ENCODE measurements at places on chromosomes 13 and 19. TPM values are rescaled to one million over a fixed set of nuclear protein-coding genes. Genes with fewer than 3 reads are reported as not detected.

- no peaks in the 10 kb centered on the region for H3K36me3 ChIP-seq
- H3K27ac ChIP-seq, result no peak overlapping the region
Observed at GRCh38 chr13:47216176-47216822, 319.4 kb upstream of the HTR2A start.

DNA sequence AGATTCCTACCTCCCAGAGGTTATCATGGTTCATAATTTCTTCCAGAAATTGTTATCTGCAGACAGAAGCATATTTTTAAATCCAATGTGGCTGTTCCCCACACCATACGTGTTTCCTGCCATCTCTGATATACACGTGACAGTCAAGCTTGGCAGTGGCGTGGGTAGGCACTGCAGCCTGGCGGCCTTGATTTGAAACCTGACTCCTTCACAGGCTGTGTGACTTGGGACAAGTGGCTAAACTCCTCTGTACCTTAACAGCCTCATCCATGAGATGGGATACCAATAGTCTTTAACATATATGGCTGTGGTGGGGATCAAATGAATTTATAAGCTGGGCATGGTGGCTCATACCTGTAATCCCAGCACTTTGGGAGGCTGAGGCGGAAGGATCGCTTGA lies 33.2 kb downstream of the DPF1 start:
- H3K4me1 ChIP-seq, result no peaks in the 10 kb centered on the region
- DNase-seq, result no peak
- no peak overlapping the region for H3K4me3 ChIP-seq
- H3K36me3 ChIP-seq, result peaks cover 19% of the 10 kb centered on the region

- H3K36me3 ChIP-seq, result no peaks in the 10 kb centered on the region
- no peaks in the 10 kb centered on the region for H3K4me1 ChIP-seq
- no peak for DNase-seq
- no peak overlapping the region for H3K27ac ChIP-seq
Observed at GRCh38 chr13:93199856-93200255, 26.8 kb upstream of the GPC6 start.

The R3HDM4 gene
- 46.0 TPM for total RNA-seq

- peak overlapping the region; percentile 84 for H3K27ac ChIP-seq
- peaks cover 46% of the 10 kb centered on the region for H3K36me3 ChIP-seq
- H3K4me1 ChIP-seq, result peaks cover 62% of the 10 kb centered on the region
- H3K4me3 ChIP-seq, result no peak overlapping the region
Observed at GRCh38 chr19:47094557-47095475, 18.8 kb downstream of the ZC3H4 start.

GRCh38 chr19:41226053-41226873 lies 7.2 kb downstream of the AXL start:
- H3K36me3 ChIP-seq, result no peaks in the 10 kb centered on the region
- peak; percentile 72 for DNase-seq
- peaks cover 19% of the 10 kb centered on the region for H3K27me3 ChIP-seq
- H3K27ac ChIP-seq, result peak overlapping the region; percentile 73
- peaks cover 19% of the 10 kb centered on the region for H3K4me1 ChIP-seq
- H3K4me3 ChIP-seq, result peak overlapping the region; percentile 59

DNA sequence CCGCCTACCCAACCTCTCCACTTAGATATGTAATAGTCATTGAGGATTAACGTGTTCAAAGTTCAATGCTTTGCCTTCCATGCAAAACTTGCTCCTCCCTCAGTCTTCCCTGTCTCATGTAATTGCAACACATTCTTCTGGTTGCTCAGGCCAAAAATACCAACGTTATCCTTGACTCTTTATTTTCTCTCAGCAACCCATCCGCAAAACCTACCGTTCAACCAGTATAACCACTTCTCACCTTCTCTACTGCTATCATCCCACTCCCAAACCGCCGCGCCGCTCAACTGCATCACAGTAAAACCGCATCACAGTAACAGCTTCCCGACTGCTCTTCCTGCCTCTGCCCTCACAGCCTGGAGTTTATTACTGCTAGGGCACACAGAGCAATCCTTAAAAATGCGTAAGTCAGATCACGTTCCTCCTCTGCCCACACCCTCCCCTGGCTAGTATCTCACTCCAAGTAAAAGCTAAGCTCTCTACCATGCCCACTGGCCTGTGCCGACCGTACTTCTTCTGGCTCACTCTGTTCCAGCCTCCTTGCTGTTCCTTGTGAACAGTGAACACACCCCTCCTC lies 8.2 kb downstream of the MTIF3 start:
- no peak for DNase-seq
- peaks cover 12% of the 10 kb centered on the region for H3K4me1 ChIP-seq
- H3K36me3 ChIP-seq, result peaks cover 50% of the 10 kb centered on the region
- H3K4me3 ChIP-seq, result no peak overlapping the region

DNA sequence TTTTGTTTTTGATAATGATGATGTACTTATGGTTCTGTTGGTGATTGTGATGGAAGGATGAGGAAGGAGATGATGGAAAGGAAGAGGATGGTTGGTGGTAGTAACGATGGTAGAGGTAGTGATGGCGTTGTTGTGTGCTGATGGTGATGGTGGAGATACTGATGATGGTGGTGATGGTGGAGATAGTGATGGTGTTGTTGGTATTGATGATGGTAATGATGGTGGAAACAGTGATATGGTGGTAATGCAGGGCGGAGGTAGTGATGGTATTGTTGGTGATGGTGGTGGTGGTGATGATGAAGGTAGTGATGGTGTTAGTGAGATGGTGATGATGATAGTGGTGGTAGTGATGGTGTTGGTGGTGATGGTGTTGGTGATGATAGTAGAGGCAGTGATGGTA lies 12.7 kb downstream of the CLEC17A start:
- H3K4me3 ChIP-seq, result no peak overlapping the region
- DNase-seq, result no peak
- no peaks in the 10 kb centered on the region for H3K27me3 ChIP-seq
- H3K27ac ChIP-seq, result no peak overlapping the region
- H3K4me1 ChIP-seq, result no peaks in the 10 kb centered on the region

The FCGBP gene
- 95.3 TPM for total RNA-seq

The C13orf46 gene
- total RNA-seq, result 14.0 TPM

DNA sequence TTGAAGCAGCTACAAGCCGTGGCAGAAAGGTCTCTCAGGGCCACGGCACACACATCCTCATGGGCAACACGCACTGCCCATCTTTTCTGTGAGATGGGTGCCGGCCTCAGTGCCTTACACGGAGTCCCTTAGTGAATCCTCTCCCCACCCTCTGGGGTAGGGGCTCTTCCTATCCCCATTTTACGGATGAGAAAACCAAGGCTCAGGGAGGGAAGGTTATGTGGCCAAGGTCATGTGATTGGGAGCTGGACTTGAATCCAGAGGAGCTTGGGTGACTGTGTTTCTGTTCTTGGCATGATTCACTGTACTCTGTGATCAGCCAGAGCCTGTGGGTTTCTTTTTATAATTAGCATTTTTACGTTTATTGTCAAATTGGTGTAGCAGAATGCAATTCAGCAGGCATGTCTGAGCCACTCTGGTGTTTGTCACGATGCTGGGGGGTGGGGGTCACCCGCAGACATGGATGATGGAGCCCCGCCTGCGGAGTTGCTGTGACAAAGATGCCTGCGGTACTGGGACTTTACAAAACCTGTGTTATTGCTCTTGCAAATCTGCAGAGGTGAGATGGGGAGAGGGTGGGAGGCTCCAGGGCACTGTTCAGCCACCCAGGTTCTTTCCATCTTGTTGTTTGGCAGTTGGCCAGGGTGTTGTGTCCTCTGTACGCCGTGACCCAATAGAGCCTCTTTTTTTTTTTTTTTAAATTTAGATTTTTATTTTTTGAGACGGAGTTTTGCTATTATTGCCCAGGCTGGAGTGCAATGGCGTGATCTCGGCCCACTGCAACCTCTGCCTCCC lies 4.5 kb downstream of the SCN1B start:
- DNase-seq, result no peak
- H3K36me3 ChIP-seq, result peaks cover 6% of the 10 kb centered on the region
- no peak overlapping the region for H3K4me3 ChIP-seq

GRCh38 chr19:33376423-33376822 lies 2.9 kb downstream of the CEBPG start:
- no peak for DNase-seq
- no peak overlapping the region for H3K4me3 ChIP-seq
- peak overlapping the region; percentile 55 for H3K27ac ChIP-seq
- H3K4me1 ChIP-seq, result peaks cover 38% of the 10 kb centered on the region

GRCh38 chr19:35977446-35978222 lies 17.4 kb upstream of the SDHAF1 start:
- no peaks in the 10 kb centered on the region for H3K36me3 ChIP-seq
- H3K4me1 ChIP-seq, result no peaks in the 10 kb centered on the region
- H3K27me3 ChIP-seq, result peaks cover 22% of the 10 kb centered on the region

DNA sequence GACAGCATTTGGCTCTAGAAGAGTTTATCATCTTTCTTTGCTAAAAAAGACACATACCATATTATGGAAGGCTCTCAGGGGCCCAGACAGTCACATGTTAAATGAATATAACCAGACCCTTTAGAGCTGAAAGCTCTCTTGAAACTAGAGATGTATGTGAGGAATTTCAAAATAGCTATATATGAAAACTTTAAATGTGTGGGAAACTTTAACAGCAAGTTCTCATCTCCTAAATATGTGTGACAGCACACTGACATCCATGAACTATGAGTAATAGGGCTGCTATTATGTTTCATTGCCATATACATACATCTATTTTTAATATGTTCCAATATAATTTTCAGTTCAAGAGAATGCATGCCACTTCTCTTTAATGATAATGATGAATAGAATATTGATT lies 509.5 kb downstream of the GPC6 start:
- no peaks in the 10 kb centered on the region for H3K36me3 ChIP-seq
- DNase-seq, result no peak
- H3K4me3 ChIP-seq, result no peak overlapping the region
- no peaks in the 10 kb centered on the region for H3K4me1 ChIP-seq
- no peak overlapping the region for H3K27ac ChIP-seq

The KLHL1 gene
- not detected for total RNA-seq

GRCh38 chr13:74217811-74218210 lies 83.6 kb upstream of the KLF12 start:
- H3K36me3 ChIP-seq, result no peaks in the 10 kb centered on the region
- no peak overlapping the region for H3K27ac ChIP-seq
- no peak for DNase-seq
- no peaks in the 10 kb centered on the region for H3K4me1 ChIP-seq
- no peak overlapping the region for H3K4me3 ChIP-seq
- H3K27me3 ChIP-seq, result no peaks in the 10 kb centered on the region
